ENCODE measurements at places on chromosomes 12 and 14. TPM values are rescaled to one million over a fixed set of nuclear protein-coding genes. Genes with fewer than 3 reads are reported as not detected.

DNA sequence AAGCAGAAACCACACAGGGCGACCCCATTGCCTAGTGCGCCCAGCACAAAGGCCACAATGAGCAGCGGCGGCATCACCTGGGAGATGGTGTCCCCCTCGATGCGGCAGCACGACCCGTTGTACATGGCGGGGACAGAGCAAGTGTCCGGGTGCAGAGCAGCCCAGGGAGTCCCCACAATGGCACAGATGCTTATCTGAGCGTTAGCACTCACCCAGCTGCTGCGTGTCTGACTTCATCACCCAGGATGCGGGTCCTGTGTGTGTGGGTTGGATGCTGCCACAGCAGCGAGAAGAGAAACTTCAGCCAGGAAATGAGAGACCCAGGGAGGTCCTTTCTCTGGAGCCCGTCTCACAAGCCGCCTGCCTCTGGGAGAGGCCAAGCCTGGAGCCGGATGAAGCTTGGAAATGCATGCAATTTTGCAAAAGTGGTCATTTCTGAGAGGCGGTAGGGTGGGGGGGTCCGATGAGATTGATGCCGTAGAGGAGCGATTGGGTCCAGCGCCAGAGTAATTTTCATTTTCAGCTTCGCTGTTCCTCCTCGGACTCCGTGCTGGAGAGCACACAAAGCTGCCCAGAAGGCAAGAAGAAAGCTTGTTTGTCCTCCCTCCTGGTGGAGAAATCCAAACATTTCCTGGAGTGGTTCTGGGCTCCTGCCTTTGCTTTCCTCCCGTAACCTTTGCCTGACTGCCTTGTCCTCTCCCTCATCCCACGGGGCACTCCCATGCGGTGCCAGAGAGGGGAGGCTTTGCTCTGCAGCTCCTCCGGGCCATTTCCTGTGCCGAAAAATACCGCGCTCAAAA is at the start of gene HCAR1:
HCAR1 (minus strand) TSS at position 630 of the 800 bp plus-strand sequence; CDS start at position 125, 505 bp downstream.
- DNase-seq = no peak

- DNase-seq = no peak
These were observed 45.0 kb upstream of the ASPG start for GRCh38 chr14:104040539-104040938.

- no peak for DNase-seq
These were observed 36.4 kb upstream of the P2RX7 start for GRCh38 chr12:121096199-121096798.

- no peak for DNase-seq
These were observed 70.5 kb downstream of the PRIMA1 start for GRCh38 chr14:93717668-93718320.

GRCh38 chr12:4287325-4288211 is 14.0 kb downstream of the CCND2 start:
- DNase-seq = peak; percentile 12

The LAG3 gene
- total RNA-seq = not detected

DNA sequence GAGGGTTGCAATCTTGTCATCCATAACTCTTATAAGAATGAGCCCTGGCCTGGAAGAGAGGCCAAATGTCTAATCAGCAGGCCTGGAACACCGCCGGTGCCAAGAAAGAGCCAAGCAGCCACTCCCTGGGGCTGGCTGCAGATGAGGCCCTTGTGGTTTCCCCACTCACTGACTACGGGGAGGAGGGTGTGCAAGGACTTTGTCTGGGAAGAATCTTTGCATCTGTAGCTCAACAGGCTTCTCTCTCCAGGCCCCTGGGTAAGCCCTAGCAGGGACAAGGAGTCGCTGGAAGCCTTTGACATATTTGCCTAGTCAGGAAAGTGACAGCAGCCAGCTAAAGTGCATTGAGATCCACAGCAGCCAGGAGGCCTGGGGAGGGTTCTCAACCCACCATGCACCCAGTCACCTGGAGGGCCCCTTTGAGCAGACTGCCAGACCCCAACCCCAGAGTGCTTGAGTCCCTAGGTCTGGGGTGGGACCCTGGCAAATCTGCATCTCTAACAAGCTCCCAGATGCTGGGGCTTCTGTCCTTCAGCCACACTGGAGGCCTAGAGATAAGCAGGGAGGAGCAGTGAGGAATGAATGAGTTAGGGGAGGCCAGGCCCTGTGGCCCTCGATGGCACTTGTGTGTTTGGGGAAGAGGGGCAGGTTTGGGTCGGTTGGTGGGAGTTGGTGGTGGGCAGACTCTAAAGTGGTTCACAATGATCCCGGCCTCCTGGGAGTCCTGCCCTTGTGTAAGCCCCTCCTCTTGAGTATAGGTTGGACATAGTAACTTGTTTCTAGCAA is 13.9 kb upstream of the LRTM2 start:
- no peak for DNase-seq

DNA sequence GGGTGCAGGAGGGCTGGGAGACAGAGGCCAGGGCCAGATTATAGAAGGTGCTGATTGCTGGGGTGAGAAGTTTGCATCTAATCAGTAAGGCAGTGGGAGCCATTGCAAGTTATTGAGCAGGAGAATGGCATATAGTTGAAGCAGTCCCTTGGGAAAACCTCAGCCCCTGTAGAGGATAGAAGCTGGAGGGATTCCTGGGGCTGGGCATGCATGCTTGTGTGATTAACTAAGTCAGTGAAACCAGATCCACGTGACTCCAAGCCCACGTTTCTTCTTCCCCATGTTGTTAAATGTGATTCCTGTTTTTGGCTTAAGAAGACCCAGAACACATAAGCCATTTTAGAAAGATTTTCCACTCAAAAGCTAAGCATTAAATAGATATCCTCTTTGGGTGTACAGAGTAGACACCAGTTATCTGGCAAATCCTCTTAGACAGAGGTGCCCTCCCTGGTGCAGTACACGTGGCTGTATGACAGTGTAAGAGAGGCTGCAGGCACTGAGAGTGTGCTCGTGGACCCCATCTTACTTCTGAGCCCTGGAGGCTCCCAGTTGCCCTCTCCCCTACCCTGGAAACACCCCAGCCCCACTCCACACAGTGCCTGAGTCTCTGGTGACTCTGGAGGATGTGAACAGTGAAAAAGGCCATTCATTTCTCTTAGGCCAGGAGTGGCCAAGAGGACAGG is 3.2 kb downstream of the C14orf132 start:
- no peak for DNase-seq

DNA sequence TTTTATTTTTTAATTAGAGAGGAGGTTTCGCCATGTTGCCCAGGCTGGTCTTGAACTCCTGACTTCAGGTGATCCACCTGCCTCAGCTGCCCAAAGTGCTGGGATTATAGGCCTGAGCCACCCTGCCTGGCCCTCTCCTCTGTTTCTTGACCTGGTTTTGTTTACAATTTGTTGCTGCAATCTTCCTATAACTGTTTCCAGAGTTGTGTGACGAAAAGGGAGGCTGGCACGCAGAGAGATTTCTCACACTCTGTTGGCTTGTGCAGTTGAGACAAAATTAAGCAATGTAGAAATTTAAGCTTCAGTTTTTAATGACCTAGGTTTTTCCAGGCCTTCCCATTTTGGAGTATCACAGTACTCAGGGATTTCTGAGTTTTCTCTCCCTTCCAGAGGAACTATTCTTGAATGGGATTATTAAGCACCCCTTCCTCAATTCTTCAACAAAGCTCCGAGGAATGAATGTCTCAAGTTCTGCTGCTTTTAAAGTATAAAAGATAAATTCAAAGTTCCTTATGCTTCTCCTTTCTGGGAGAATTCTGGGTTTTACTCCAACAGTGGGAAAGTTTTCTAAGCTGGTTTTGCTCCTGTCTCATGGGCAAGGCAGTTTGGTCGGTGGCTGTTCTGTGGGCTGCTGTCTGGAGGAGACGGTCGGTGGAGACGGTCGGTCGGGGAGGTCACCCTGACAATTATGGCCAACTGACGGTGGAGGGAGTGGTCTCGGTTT is 20.4 kb upstream of the FOS start:
- peak; percentile 18 for DNase-seq

The DHH gene
- not detected for total RNA-seq

DNA sequence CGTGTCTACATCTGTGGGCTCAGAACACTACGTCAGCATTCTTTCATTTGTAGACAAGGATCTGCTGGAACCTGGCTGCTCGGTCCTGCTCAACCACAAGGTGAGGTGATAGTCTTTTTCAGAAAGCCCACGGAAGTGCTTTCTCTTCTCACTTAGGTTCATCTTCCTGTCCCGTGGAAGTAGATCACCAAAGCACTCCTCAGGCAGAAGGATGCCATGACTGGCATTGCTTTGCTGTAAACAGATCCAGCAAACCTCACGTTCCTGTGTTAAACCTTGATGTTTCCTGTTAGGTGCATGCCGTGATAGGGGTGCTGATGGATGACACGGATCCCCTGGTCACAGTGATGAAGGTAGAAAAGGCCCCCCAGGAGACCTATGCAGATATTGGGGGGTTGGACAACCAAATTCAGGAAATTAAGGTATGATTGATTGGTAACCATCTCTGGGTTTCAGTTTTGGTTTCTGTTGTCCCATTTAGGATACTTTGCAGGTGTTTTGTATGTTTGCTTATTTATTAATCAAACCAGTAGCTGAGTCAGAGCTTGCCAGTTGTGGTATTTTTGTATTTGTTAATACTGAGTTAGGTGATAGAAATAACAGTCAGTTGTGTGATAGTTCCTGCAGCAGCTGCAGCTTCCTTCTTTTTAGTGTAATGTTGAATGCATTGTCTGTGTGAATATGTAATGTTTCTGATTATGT is 7.5 kb downstream of the PSMC1 start:
- no peak for DNase-seq

The SETD1B gene
- total RNA-seq = 2.7 TPM

The KRT3 gene
- total RNA-seq = not detected

DNA sequence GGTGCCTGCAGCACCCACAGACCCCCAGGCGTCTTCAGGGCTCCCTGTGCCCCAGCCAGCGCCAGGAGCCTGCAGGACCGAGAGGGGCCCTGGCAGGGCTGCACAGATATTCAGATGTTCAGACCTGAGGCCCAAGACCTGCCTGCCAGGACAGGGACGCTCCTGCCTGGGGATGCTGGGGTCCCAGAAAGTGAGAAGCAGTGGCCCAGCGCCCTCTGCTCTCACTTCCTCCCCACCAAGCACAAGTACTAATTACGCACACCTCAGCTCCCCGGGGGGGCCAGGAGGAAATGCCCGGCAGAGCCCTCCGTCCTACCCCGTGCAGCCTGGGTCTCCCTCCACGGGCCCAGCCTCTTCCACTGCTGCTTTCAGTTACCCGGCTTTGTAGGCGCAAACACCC is 28.8 kb upstream of the INF2 start:
- no peak for DNase-seq

GRCh38 chr12:93032758-93033157 is 103.7 kb upstream of the EEA1 start:
- peak; percentile 41 for DNase-seq

DNA sequence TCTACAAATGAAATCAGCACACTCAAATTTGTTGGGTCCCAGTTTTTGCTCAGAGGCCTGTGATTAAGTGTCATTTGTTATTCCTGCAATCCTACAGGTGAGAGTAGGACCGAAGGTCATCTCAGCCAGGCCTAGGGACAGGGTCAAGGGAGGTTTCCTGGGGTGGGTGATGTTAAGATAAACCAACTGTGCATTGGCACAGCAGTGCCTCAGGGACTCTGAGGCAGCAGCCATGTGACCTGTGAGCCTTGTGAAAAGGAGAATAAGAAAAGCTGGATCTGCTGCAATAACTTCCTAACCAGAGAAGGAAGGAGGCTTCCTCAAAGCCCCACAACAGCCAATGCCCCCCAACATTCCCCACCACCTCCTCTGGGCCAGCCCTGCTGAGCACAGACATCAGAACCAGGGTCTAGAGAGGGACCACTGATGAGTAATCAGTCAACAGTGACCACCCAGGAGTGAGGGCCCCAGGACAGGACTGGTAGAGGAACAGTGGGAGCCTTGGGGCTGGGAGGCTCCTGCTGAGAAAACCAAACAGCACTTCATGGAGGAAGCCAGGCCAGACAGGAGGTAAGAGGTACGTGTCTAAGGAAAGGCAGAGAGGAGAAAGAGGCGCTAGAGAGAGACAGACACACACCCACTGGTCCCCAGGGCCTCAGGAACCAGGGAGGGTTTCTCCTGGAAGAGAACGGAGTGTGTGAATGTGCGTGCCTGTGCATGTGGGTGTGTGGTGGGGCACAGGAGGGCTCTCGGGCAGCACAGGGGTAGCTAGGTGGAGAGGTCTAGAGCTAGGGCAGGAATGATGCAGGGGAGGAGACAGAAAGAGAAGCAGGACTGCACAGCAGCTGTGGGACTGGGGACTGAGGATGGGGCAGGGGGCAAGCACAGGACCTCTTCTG is 82.4 kb downstream of the ITPK1 start:
- no peak for DNase-seq

GRCh38 chr12:460261-461230 is 807 bp downstream of the B4GALNT3 start:
- no peak for DNase-seq

- no peak for DNase-seq
These were observed 96.7 kb downstream of the TMX1 start for GRCh38 chr14:51336734-51337133.

DNA sequence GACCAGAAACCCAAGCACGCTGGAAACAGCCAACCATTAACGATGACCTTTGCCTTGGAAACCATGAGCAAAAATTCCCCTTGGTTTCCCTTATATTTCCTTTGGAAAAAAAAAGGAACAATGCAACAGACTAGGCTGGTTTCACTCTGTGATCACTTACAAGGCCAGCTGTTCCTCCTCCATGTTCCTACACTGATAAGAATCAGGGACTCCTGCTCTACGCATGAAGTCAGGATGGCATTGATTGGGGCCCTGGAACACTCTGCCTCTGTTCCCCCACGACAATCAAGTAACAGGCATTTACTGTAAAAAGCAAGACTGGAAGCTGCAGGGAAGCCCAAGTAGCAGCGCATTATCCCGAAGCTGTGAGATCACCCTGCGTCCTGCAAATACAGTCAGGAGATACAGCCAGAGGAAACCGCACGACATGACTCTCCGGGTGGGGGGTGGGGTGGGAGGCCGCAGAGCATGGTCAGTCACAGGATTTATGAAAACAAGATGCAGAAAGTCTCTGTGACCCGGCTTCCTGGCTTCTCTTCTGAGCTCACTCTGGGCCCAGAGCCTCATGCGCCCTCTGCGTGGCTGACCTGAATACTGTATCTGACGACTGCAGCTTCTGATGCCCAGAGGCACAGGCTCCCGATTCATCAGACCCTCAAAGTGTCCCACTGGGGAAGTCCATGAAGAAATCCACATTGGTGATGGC is 31.1 kb downstream of the SSH1 start:
- DNase-seq = no peak

The FAM186B gene
- total RNA-seq = not detected

The TUBA1B gene
- 4,068 TPM for total RNA-seq

The PLEKHG7 gene
- total RNA-seq = not detected

The TCL1A gene
- not detected for total RNA-seq

The CLEC4D gene
- not detected for total RNA-seq

- no peak for DNase-seq
These were observed 344.9 kb downstream of the FSCB start for GRCh38 chr14:44162197-44162596.

The CLEC4C gene
- not detected for total RNA-seq
